ENCODE measurements at places on chromosomes 2 and 18.

- DNase-seq: no peak
Measured at GRCh38 chr2:171163261-171163660, 2.6 kb upstream of the TLK1 start.

DNA sequence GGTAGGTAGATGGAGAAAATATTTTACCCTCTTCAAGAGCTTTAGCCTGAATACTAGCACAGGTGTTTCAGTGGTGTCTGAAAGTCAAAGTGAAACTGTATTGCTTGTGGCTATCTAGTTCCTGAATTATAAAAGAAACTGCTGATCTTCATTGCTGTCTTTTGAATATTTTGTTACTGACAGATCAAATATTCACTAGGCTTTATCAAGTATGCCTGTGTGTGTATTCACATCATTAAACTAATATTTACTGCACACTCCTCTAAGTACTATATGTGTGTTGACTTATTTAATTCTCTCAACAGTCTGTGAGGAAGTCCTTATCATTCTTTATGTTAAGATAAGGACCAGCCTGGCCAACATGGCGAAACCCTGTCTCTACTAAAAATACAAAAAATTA is 139.6 kb downstream of the SOCS6 start:
- DNase-seq: no peak

DNA sequence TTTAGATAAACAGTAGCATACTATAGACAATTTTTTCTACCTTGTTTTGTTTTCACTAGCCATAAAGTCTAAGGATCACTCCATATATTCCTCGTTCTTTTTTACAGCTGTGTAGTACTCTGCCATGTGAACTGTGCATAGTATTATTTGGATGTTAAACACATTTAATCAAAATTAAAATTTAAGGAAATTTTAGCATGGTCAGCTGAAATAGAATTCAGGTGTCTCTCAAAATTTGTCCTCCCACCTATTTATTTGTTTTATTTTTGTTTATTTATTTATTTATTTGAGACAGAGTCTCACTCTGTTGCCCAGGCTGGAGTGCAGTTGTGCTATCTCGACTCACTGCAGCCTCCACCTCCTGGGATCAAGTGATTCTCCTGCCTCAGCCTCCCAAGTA is 46.4 kb upstream of the AAK1 start:
- no peak for DNase-seq

DNA sequence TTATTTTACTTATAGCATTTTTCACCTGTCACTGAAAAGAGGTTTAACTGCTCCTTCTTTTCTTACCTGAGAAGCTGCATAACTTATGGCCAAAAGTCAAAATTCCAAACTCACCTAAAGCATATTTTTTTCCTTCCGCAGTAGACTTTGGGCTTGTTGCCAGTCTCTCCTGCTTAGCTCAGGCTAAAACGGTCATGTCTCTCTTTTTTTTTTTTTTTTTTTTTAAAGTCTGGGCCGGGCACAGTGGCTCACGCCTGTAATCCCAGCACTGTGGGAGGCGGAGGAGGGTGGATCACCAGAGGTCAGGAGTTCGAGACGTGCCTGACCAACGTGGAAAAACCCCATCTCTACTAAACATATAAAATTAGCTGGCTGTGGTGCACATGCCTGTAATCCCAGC is 113.5 kb downstream of the RTN4 start:
- no peak for DNase-seq

DNA sequence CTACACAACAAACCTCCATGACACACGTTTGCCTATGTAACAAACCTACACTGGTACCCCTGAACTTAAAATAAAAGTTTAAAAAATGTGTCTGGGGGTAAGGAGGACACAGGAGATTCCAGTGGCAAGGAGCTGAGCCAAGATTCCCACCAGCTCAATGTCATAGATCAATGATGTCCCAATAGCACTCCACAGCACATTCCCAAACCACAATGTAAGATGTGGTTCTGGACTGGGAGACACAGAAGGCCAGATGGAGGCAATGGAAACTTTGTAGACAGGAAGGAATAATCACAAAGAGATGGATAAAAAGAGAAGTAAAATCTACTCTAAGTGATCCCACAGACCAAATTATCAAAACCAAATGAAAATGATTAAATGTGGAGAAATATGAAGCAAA is 312.4 kb upstream of the SOX11 start:
- no peak for DNase-seq

DNA sequence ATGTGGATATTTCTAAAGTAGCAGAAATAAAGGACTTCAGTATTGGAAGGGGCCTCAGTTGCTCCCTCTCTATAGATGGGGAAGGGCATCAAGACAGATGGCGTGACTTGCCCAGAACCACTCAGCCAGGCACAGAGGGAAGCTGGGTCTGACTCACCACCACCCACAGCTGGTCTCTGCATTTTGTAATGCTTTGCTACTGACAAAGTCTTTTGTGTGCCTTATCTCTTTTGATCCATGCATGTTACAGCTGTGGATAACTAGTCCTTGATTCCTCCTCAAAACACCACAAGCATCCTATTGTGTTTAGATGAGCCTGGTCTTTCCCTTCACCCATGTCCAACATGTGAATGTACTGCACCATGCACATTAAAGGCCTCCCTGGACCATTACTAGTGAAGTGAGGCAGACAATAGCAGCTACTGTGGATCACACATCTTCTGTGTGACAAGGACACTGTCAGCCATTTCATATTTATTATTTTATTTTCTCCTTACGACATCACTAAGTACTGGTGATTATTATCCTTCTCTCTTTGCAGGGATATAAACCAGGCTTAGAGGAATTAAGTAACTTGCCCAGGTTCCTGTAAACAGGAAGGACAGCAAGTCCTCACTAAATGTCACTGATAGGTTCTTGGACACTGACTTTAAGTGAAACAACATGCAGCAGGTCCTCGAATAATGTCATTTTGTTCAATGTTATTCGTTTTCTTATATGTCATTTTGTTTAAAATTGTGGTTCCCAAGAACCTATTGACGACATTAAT is 29.6 kb upstream of the IL37 start:
- no peak for DNase-seq

GRCh38 chr2:150075831-150076230 is 411.6 kb downstream of the RND3 start:
- no peak for DNase-seq

DNA sequence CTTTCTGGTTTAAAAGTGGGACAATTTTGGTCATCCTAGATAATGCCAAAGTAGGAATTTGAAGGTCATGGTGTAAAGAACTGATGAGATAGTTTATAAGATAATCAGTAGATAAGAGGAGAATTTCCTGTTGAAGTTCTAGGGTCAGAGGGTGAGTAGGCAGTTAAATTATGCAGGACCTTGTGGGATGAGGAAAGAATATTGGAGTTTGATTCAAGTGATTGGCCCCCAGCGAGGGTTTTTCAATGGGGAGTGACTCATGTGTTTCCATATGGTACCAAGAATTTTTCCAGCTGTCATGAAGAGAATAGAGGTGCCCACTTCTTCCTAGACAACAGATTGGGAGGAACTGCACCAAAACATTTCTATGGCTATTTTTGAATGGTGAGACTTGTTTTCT is 940.2 kb upstream of the ZEB2 start:
- no peak for DNase-seq

DNA sequence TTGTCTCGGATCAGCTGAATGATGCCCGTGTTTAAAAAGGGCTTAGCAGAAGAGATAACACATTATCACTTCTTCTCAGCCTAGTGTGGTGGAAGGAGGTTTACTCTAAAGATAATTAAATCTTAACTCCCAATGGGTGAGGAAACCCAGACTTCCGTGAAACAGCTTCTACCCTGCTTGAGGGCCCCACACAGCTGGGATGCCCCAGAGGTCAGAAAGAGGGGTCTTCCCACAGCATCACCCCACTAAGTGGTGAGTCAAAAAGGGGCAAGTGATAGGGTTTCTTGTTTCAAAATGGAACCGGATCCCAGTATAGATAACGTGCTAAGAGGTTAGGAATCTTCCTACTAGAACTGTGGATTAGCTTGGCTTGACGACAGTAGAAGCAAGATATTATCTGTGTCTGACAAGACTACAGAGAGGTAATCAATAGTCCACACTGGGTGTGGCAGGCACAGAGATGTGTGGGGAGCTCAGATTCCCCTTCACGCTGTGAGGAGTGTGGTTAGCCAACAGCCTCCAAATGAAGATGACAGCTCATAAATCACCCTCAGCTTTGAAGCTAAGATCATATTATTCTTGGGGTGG is 129.6 kb upstream of the COPS8 start:
- no peak for DNase-seq

DNA sequence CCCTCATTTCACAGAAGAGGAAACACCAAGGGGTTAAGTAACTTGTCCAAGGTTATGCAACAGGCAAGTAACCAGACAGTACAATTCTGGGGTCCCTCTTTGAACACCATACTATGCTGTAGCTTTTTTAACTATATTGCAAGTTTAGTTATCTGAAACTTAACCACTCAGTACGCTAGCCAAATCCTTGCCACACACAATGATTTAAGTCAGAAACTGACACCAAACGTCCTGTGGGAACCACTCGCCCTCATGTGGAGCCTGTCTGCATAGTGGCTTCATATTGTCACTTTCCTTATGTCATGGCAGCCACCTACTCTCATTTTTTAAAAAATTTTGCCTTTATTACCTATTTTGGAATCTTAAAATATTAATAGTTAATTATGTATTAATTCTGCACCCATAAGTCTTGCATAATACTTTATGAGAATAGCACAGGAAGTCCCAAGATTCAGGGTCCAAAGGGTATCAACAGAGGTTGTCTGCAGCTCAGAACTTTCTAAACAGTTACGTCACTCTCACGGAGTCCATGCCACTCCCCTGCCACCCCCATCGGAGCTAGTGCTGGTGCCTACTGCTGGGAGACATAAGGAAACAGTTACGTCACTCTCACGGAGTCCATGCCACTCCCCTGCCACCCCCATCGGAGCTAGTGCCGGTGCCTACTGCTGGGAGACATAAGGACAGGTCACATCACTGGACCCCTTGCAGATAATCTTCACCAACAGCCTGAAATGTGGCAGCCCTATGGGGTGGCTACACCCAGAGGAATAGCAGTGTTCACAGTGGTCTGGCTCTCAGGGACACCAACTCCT is 99.0 kb downstream of the L3MBTL4 start:
- DNase-seq: no peak
